Activated CD8-positive, alpha-beta T cell treated with anti-CD3 and anti-CD28 coated beads, Interleukin-2, amount 10 ng/mL, durations not matched to agents 7 days and 5 days (primary cell): ENCODE measurements at places on chromosomes 2 and 18. TPM values are rescaled to one million over a fixed set of nuclear protein-coding genes. Genes with fewer than 3 reads are reported as not detected.

PFN4 gene
- total RNA-seq: not detected

COQ10B gene
- 22.5 TPM for total RNA-seq

FBXO36 gene
- total RNA-seq: 1.0 TPM

COL4A3 gene
- total RNA-seq: not detected
